ENCODE measurements at places on chromosomes 12 and 14.

- peak; percentile 70 for DNase-seq
Measured at GRCh38 chr14:81169711-81170103, 51.1 kb downstream of the GTF2A1 start.

- no peak for DNase-seq
Measured at GRCh38 chr14:30156571-30156970, 228.9 kb upstream of the PRKD1 start.

DNA sequence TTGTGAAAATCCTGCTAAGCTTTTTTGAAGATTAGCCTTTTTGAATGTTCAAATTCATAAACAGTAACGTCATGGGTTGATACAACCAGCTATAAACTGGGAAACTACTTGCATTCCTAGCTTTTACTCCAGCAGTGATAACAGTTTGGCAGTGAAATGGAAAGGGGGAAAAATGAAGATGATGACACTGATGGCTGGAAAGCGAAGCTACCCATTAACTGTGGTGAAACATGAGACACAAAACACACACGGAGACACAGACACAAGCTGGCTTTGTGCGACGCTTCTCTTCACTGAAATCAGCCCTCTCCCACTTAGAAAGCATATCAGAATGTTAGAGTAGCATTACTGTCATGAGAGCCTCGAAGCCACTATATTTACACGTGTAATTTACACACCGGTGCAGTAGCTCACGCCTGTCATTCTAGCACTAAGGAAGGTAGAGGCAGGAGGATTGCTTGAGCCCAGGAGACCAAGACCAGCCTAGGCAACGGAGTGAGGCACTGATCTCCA is 15.7 kb downstream of the VPS37B start:
- no peak for DNase-seq

GRCh38 chr12:1630133-1630826 is 1.2 kb downstream of the WNT5B start:
- peak; percentile 42 for DNase-seq
